Omental fat pad (tissue), 4 donors: ENCODE measurements at places on chromosomes 16 and 17. TPM values are rescaled to one million over a fixed set of nuclear protein-coding genes. Genes with fewer than 3 reads are reported as not detected.

Gene SNX20
- 6.9 TPM for total RNA-seq

Gene ALKBH5
- total RNA-seq, result 80.4 TPM

GRCh38 chr16:79554912-79555311, 45.6 kb downstream of the MAF start:
- DNase-seq, result no peak

Gene GNAO1
- total RNA-seq, result 1.4 TPM

- no peak for DNase-seq
Observed at GRCh38 chr16:27301236-27301861, 12.4 kb upstream of the IL4R start.

DNA sequence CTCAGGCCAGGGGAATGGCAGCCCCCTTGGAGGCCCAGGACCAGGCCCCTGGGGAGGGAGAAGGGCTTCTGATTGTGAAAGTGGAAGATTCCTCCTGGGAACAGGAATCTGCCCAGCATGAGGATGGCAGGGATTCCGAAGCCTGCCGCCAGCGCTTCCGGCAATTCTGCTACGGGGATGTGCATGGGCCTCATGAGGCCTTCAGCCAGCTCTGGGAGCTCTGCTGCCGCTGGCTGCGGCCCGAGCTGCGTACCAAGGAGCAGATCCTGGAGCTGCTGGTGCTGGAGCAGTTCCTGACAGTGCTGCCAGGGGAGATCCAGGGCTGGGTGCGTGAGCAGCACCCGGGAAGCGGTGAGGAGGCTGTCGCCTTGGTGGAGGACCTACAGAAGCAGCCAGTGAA, 2.4 kb downstream of the ZNF213 start:
- DNase-seq, result no peak

DNA sequence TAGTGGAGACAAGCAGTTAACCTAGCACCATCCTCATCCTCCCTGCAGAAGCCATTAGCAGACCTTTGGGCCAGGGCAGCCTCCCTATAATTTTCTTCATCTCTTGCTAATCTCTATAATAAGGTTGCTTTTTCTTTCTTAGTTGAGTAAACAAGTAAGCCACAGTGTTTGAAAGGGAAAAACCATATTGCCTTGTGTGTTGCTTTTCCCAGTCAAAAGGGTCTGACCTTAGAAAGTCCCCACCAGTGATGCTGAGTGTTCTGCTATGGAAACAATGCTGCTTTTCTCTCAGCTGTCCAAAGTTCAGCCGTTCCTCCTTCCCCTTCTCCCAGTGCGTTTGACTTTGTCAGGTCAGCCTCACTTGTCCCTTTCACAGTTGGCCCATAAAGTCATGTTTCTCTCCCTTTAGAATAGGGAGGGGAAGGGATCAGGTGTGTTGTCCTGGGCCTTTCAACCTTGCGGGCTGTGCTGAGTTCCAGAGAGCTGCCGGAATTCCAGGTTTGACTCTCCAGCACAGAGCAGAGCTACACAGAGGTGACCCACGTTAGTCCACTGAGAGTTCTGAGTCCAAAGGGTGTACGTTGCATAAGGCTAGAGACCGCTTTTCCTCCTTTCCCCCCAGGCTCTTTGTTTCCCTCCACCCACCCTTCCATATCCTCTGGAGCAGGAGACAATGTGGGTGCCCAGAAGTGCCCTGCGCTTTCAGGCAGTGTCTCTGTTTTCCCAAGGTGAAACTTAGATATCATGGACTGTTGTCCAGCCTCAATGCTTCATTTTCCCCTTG, 15.9 kb upstream of the CLEC18C start:
- no peak for DNase-seq

Gene HBA2
- total RNA-seq, result 91.3 TPM

Gene TBC1D3C
- 0.79 TPM for total RNA-seq

Gene ZNF768
- total RNA-seq, result 19.4 TPM

Gene KRT15
- not detected for total RNA-seq

DNA sequence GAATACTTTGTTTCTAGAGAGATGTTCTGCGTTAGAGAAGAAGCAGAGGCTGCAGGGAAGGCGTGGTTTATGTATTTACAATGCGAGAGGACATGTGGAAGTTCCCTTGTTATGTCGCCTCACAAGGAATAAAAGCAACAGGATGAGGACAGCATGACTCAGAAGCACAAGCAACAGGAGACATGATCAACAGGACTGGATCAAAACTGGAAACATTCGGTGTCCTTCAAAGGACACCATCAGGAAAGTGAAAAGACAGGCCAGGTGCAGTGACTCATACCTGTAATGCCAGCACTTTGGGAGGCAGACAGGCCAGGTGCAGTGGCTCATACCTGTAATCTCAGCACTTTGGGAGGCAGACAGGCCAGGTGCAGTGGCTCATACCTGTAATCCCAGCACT, 52.6 kb downstream of the CCDC57 start:
- no peak for DNase-seq

Gene MARF1
- total RNA-seq, result 53.9 TPM
